Activated CD4-positive, alpha-beta memory T cell treated with anti-CD3 and anti-CD28 coated beads for 36 hours (primary cell): ENCODE measurements at places on chromosomes 13 and 19. TPM values are rescaled to one million over a fixed set of nuclear protein-coding genes. Genes with fewer than 3 reads are reported as not detected.

DNA sequence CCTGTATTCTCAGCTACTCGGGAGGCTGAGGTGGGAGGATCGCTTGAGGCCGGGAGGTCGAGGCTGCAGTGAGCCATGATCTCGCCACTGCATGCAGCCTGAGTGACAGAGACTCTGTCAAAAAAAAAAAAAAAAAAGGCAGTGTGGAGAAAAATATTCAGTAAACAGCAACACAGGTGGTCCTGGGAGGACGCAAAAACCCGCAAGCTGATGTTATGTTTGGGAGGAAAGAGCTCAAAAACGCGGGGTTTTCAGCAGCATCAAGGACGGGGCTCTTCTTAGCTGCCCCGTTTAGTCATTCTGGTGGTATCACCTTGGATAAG is 599 bp upstream of the ZNF784 start:
- no peaks in the 10 kb centered on the region for H3K27me3 ChIP-seq
- peaks cover 41% of the 10 kb centered on the region for H3K4me1 ChIP-seq
- peak overlapping the region; percentile 83 for H3K4me3 ChIP-seq

The C19orf67 gene
- not detected for total RNA-seq

The SLC25A30 gene
- 14.6 TPM for total RNA-seq

The MATK gene
- 25.2 TPM for total RNA-seq

The BRD4 gene
- 103 TPM for total RNA-seq
